ENCODE measurements at places on chromosomes 1 and 21.

GRCh38 chr1:204446413-204447111 is 34.9 kb upstream of the PPP1R15B start:
- DNase-seq = peak; percentile 42

GRCh38 chr1:248820041-248820585 is 5.6 kb downstream of the SH3BP5L start:
- no peak for DNase-seq

GRCh38 chr1:234874291-234875288 is 254.0 kb downstream of the TOMM20 start:
- no peak for DNase-seq

DNA sequence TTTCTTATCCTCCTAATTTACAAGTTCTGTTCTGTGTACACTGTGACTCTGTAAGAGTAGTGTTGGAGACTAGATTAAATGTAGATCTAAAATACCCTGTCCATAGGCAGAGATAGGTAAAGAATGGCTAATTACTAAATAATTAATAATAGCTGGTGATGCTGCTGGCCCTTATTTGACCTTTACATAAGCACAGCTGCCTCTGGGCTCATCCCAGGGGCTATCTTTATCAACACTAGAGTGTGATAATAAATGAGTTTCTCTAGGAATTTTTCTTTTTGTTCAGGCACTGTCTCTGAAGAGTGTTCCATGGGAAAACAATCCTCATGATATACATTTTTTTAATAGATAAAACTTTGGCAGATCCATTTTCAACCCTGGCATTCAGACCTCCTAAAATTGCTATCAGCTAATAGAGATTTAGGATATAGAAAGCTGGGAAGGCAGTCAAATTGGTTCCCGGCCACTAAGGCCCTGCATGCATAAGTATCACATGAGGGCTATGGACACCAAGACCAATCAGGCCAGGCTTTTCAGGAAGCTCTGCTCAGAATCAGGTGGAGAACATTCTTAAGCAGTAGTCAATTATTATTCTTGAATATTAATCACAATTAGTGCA is 107.2 kb downstream of the ROR1 start:
- no peak for DNase-seq

- DNase-seq = no peak
Measured at GRCh38 chr1:111618081-111618480, 1.5 kb upstream of the RAP1A start.

DNA sequence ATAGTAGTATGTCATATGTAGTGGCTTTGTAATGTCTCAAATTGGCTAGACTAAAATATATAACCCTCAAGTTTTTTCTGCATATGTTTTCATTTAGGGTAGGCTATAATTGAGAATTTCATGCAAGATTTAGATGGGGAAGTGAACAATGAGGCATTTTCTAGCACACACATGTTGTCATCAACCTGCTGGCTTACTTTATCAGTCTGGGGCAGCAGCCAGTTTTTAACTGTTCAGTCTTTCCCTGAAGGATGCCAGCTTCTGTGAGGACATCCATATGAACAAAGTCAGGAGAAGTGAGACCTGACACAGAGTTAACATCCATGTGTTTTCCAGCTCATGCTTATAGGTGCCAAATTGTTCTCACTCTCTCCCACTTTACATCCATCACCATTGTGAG is 74.7 kb upstream of the OLFM3 start:
- no peak for DNase-seq

DNA sequence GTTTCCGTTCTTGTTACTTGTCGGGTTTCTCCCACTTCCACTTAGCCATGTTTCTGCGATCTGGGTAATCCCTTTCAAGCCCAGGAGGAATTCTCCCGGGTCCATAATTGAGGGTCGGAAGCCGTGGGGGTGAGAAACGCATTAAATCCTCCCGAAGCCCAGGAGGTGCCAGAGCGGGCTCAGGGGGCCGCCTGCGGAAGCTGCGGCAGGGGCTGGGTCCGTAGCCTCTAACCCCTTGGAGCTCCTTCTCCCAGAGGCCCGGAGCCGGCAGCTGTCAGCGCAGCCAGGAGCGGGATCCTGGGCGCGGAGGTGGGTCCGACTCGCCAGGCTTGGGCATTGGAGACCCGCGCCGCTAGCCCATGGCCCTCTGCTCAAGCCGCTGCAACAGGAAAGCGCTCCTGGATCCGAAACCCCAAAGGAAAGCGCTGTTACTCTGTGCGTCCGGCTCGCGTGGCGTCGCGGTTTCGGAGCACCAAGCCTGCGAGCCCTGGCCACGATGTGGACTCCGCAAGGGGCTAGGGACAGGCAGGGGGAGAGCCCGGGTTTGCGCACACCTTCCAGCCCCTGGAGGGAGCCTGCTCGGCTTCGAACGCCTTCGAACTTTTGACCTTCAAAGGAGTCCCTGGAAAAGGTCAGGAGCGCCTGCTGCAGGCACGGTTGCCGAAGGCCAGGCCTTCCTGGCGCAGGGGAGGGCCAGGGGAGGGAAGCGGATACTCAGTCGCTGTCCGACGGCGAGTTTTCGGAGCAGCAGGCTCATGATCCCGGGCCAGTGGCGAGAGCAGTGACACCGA is 1.7 kb upstream of the SIM2 start:
- DNase-seq = no peak

DNA sequence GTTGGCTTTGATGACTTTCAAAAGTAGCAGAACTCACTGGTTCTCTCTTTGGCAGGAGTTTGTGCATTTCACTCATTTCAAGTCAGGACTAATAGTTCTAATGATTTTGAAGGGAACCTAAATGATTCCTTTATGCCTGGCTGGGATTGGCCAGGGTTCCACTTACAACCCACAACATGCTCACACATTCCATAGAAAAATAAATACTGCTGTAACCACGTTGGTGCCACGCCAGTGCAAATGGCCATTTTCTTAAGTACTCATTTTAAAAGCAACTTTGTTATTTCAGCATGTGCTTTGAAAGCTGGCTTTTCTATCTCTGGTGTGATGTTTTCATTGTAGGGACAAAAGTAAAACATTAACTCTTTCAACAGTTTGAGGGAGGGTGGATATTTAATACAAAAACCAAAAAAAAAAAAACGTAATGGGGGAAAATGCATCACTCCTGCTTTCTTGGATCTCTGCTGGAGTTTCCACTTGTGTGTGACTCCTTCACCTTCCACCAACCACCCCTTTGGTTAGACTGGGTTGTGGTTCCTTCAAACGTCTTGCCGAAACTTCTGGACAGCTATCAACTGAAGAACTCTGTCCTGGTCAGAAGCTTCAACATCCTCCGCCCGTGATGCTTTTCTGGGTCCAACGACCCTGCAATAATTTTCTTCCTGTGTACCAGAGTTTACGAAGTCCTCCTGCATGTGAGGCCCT is 300.4 kb upstream of the RUNX1 start:
- DNase-seq = no peak

- no peak for DNase-seq
Measured at GRCh38 chr1:12495725-12496124, 122.3 kb downstream of the DHRS3 start.

GRCh38 chr1:177909416-177909815 is 60.4 kb downstream of the SEC16B start:
- no peak for DNase-seq

DNA sequence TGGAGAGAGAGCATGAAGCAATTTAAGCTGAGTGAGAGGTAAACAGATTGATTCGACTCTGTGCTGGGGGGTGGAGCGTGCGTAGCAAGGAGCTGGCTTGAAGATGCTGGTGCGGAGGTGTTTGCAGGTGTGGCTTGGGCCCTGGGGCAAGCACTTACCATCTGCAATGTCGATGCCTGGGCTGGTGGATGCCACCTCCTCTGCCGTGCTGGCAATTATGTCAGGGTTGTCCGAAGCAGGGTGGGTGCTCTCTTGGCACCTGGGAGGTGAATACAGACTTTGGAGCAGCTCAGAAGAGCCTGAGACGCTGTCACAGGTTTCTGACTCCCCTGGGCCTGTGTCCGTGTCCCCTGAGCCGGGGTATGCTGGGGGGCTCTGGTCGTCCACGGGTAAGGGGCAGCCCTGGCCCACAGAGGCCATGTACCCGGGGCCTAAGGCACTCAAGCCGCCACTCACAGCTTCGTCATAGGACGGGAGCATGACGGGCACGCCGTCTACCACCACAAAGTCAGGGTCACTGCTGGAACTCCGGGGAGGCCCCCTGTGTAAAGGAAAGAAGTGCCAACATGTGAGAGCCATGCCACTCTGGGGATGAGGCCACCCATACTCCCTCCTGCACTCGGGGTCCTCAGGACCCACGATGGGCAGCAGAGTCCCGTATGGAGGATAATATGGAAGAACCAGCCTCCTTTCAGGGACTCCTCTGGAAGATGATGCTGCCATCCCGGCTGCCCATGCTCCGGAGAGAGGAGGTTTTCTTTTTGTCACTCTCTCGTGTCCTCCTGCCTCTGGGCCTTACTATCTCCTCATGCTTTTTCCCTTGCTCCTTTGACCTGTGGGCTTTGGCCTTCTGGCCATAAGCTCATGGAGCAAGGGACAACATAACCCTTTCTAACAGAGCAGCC is 80.3 kb upstream of the TLR5 start:
- no peak for DNase-seq

- DNase-seq = no peak
Measured at GRCh38 chr1:220732137-220732536, 16.0 kb upstream of the MTARC2 start.

DNA sequence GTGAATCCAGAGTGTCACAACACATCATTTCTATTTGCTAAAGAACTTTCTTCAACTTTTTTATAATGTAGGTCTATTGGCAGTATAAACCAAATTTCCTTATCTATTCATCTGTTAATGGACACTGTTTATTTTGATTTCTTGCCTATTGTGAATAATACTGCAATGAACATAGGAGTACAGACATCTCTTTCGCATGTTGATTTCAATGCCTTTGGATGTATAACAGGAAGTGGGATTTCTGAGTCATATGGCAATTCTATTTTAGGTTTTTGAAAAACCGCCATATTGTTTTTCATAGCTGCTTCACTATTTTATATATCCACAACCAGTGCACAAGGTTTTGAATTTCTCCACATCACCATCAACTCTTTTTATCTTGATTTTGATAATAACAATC is 198.7 kb downstream of the KCNT2 start:
- no peak for DNase-seq

GRCh38 chr21:26925636-26926035 is 41.3 kb downstream of the ADAMTS5 start:
- no peak for DNase-seq

DNA sequence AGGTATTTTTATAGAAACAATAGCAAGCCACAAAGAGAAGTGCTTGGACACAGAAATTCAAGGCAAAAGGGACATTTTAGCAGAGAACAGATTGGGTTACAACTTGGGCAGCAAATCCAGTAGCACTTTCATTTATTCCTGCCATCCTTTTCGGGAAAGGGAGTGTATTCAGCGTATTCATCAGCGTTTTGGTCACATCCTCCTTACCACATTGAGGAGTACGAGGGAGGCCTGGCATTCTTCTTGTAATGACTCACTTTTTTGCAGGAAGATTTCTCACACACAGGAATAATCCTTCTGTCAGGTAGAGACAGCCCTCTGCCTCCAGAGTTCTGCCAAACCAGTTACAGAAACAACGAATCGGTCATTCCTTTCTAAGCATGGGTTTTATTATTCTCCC is 18.1 kb upstream of the FAM78B start:
- no peak for DNase-seq

DNA sequence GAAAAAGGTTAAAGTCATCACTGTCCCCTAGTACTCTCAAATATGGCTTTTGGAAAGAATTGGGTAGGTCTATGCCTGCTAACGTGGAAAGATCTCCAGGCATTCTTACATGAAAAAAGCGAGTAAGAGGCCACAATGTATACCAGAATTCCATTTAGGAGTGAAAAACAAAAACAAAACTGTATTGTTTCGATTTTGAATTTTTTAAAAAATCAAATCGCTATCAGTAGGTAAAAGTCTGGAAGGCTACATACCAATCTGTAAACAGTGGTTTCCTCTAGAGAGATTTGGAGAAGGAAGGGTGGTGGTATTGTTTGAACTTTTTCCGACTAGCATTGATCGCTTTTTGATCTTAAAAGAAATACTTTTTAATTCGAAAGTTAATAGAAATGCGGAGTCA is 55.9 kb downstream of the RRAGC start:
- DNase-seq = no peak

- no peak for DNase-seq
Measured at GRCh38 chr1:119008483-119009311, 20.6 kb upstream of the TBX15 start.

DNA sequence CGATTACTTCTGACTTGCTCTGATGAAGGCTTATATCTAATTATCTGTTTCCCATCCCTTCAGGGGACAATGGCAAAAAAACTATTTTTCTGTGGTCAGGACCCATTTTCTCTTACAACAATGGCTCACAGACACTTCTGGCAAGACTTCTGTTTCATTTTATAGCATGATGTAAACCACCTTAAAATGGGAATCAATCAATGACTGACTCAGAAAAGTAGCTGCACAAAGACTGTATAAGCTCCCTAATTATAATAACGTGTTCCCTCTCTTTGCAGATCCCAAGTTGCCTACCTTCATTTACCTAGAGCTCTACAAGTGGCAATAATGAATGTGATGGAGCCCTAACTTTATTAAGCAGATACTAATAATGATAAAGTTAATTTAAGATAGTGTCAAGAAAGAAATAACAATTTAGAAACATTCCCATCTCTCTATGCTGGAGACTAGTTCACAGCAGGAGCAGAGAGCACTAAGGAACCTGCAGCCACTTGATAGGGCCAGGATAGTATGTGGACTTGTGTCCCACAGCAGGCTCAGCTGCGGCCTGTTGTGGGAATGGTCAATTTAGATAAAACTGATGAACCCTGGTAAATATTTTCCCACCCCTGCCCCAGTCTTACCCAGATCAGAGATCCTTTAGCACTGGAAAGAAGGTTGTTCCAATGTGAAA is 538 bp downstream of the GBP2 start:
- DNase-seq = no peak

DNA sequence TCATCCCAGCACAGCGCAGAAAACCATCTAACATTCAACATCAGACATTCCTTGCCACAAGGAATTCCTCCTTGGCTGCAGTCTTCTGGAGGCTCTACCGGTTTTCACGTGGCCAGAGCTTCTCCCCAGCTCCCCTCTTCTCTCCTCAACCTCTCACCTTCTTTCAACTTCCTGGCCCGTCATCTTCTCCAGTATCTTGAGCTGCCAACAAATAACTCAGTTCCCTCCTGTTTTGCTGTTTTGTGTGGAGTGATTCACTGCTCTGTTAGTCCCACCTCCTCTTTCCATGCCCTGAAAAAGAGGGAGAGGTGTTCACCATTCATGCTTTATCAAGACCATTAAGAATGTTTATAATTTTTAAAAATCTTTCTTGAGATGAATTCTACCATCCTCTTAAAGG is 32.6 kb downstream of the PIGM start:
- no peak for DNase-seq

DNA sequence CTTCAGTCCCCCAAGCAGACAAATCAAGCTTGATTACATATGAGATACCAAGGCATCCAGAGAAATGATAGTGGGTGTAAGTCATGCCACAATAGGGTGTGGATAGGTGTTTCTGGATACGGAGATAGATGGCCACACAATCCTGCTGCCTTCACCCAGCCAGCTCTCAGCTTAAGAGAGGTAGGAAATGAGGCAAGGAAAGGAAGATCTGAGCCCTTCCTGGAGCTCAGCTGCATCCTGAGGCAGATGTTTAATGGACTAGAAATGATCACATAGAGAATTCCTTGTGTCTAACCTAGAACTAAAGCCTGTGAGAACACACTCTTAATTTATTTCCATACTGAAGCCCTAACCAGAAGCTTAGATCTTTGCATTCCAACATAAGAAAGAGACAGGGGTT is 210.3 kb downstream of the ST6GALNAC3 start:
- DNase-seq = no peak

GRCh38 chr1:230058626-230059025 is 8.4 kb upstream of the GALNT2 start:
- DNase-seq = no peak
